ENCODE measurements at places on chromosomes 2 and 18. TPM values are rescaled to one million over a fixed set of nuclear protein-coding genes. Genes with fewer than 3 reads are reported as not detected.

GPR39 gene
- 1.0 TPM for total RNA-seq

ABCG8 gene
- 0.31 TPM for total RNA-seq

RNU2-63P gene
- not detected for total RNA-seq

CHRND gene
- not detected for total RNA-seq

KLF7 gene
- total RNA-seq: 11.1 TPM

UGT1A8 gene
- total RNA-seq: not detected

SLC30A3 gene
- total RNA-seq: 8.3 TPM

CKAP2L gene
- total RNA-seq: 15.1 TPM

GRCh38 chr2:134988994-134989605 lies 58.1 kb downstream of the MAP3K19 start:
- H3K27ac ChIP-seq: no peak overlapping the region
- no peak overlapping the region for H3K4me3 ChIP-seq
- H3K36me3 ChIP-seq: no peaks in the 10 kb centered on the region
- no peaks in the 10 kb centered on the region for H3K27me3 ChIP-seq

- DNase-seq: no peak
- H3K27me3 ChIP-seq: no peaks in the 10 kb centered on the region
- peaks cover 1% of the 10 kb centered on the region for H3K4me1 ChIP-seq
- no peak overlapping the region for H3K4me3 ChIP-seq
- H3K36me3 ChIP-seq: no peaks in the 10 kb centered on the region
Measured at GRCh38 chr2:8860239-8860638, 22.8 kb upstream of the KIDINS220 start.

- no peak overlapping the region for H3K4me3 ChIP-seq
- H3K36me3 ChIP-seq: no peaks in the 10 kb centered on the region
- DNase-seq: no peak
- H3K4me1 ChIP-seq: no peaks in the 10 kb centered on the region
- no peaks in the 10 kb centered on the region for H3K27me3 ChIP-seq
Measured at GRCh38 chr18:23049698-23050373, 85.4 kb upstream of the CABLES1 start.

- DNase-seq: no peak
- no peaks in the 10 kb centered on the region for H3K27me3 ChIP-seq
- no peaks in the 10 kb centered on the region for H3K36me3 ChIP-seq
- peaks cover 4% of the 10 kb centered on the region for H3K4me1 ChIP-seq
Measured at GRCh38 chr2:223099561-223099960, 47.6 kb downstream of the KCNE4 start.

DNA sequence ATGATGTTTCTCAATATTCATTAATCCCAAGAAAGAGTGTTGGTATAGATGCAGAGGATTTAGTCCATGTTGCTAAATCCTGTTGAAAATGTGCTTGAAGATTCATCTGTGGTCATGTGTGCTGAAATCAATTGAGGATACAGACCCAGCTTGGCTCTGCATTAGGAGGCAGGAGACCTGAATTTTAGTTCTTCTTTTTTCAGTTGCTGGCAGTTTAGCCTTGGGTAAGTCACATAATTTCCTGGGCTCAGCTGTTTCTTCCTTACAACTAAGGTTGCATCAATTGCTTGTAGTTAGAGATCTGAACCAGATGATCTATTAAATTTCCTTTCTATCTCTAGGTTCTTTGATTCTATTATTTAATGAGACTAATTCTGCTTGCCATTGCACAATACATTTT lies 54.4 kb downstream of the SETBP1 start:
- H3K27ac ChIP-seq: no peak overlapping the region
- no peaks in the 10 kb centered on the region for H3K36me3 ChIP-seq
- DNase-seq: no peak

DNA sequence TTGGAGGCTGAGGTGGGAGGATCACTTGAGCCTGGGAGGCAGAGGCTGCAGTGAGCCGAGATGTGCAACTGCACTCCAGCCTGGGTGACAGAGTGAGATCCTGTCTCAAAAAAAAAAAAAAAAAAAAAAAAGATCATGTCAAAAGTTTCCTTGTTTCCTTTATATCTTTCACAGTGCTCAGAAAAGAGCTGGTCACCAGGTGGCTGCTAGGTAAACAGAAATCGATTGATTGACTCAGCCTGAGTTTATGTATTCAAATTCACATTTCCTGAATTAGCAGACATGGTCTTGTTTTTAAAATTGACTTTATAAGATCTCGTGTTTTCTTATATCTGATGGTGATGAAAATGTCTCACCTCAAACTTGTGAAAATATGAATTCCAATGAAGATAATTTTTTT lies 261.8 kb upstream of the FANCL start:
- no peaks in the 10 kb centered on the region for H3K36me3 ChIP-seq
- H3K4me3 ChIP-seq: no peak overlapping the region
- H3K27ac ChIP-seq: no peak overlapping the region

DNA sequence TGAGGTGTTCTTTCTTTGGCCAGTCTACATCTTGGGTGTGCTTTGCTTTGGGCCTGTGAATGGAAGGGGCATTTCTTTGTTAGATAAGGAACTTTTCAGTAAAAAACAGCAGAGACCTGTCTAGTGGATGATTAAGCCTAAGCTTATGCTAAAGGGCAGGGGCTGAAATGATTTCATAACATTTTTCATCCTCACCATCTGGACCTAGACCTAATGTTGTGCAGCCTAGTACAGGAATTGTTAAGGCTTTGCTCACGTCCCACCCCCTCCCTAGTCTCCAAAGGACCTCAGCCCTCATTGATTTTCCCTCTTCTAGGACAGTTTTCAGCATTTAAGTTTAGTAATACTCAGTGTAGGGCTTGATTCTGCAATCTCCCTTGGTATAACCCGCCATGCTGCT lies 111.8 kb downstream of the PRKCE start:
- H3K4me3 ChIP-seq: no peak overlapping the region
- DNase-seq: no peak
- H3K27ac ChIP-seq: no peak overlapping the region
- H3K4me1 ChIP-seq: peaks cover 4% of the 10 kb centered on the region

- no peak for DNase-seq
- H3K4me3 ChIP-seq: no peak overlapping the region
- H3K4me1 ChIP-seq: no peaks in the 10 kb centered on the region
- H3K36me3 ChIP-seq: no peaks in the 10 kb centered on the region
- no peaks in the 10 kb centered on the region for H3K27me3 ChIP-seq
Measured at GRCh38 chr2:98759338-98759737, 28.4 kb upstream of the MGAT4A start.

DNA sequence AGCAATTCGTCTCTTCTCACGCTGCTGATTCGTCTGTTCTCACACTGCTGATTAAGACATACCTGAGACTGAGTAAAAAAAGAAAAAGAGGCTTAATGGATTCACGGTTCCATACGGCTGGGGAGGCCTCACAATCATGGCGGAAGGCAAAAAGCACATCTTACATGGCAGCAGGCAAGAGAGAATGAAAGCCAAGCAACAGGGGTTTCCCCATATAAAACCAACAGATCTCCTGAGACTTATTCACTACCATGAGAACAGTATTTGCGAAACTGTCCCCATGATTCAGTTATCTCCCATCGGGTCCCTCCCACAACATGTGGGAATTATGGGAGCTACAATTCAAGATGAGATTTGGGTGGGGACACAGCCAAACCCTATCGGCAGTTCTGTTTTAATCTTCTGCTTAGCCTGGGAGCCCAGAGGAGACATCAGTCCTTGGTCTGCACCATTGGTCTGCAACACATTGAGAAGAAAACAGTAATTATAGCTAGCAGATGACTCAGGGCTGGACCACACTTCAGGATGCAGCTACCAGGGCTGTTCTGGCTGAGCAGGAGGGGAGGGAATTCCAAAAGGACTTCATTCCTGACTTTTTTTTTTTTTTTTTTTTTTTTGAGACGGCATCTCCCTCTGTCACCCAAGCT lies 69.4 kb downstream of the CABLES1 start:
- H3K4me3 ChIP-seq: no peak overlapping the region
- no peak for DNase-seq
- H3K27ac ChIP-seq: no peak overlapping the region
- H3K27me3 ChIP-seq: no peaks in the 10 kb centered on the region
- H3K36me3 ChIP-seq: peaks cover 4% of the 10 kb centered on the region
- no peaks in the 10 kb centered on the region for H3K4me1 ChIP-seq

GRCh38 chr18:62324917-62325805 lies at the start of gene TNFRSF11A:
Gene TNFRSF11A (plus strand): TSS chr18:62325310. CDS start chr18:62325353, 43 bp downstream.
- peak within 1 kb of the TSS; percentile 87 for H3K4me3 ChIP-seq
- H3K27ac ChIP-seq: 0 out of 2 replicates have a peak within 1 kb of the TSS, but pooled peaks have one; percentile 21
- peak; percentile 81 for DNase-seq
- peaks cover 40% of the 10 kb centered on the region for H3K4me1 ChIP-seq

DNA sequence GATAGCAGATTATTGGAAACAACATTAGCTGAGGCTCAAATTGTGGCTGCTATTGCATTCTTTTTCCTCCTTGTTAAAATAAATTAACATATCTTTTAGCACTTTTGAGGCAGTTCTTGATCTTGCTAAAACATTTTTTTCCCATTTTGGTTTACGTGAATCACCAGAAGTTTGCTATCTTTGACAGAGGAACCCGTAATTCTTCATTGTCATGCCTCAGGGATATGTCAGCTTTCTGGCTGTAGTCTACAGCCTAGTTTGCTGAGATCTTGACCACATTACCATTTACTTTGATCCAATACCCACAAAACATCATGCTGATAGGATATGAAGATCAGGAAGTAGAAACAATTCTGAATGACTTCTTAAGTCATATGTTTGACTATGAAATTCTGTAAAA lies 25.1 kb upstream of the FANCL start:
- H3K36me3 ChIP-seq: no peaks in the 10 kb centered on the region
- no peak for DNase-seq
- no peaks in the 10 kb centered on the region for H3K27me3 ChIP-seq
- H3K4me1 ChIP-seq: peaks cover 5% of the 10 kb centered on the region
- no peak overlapping the region for H3K4me3 ChIP-seq
- H3K27ac ChIP-seq: no peak overlapping the region

DNA sequence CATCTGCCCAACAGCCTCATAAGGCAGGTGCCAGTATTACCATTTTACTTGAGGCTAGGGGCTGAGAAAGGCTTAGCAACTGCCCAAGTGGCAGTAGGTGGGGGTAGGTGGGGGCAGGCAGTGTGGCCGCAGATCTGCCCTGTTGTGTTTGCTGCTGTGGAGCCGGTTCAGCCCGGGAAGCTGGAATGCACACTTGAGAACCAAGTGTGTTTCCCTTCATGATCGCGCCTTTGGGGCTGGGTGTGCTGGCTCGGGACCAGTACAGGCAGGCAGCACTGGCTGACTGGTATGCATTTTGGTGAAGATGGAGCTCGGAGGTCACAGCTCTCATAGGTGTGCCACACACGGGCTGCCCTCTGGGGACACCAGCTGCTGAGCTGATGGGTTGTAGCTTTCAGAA lies 85.1 kb downstream of the CABLES1 start:
- no peak overlapping the region for H3K4me3 ChIP-seq
- H3K4me1 ChIP-seq: no peaks in the 10 kb centered on the region
- no peak overlapping the region for H3K27ac ChIP-seq
- DNase-seq: no peak
- no peaks in the 10 kb centered on the region for H3K36me3 ChIP-seq

- no peak for DNase-seq
- no peaks in the 10 kb centered on the region for H3K27me3 ChIP-seq
- no peaks in the 10 kb centered on the region for H3K4me1 ChIP-seq
- no peak overlapping the region for H3K4me3 ChIP-seq
- H3K27ac ChIP-seq: no peak overlapping the region
Measured at GRCh38 chr2:127275356-127275755, 18.6 kb downstream of the ERCC3 start.

GRCh38 chr18:26960911-26961310 lies 95.4 kb upstream of the AQP4 start:
- H3K4me1 ChIP-seq: peaks cover 18% of the 10 kb centered on the region
- H3K4me3 ChIP-seq: no peak overlapping the region
- no peak for DNase-seq
- no peaks in the 10 kb centered on the region for H3K27me3 ChIP-seq
- no peaks in the 10 kb centered on the region for H3K36me3 ChIP-seq

GRCh38 chr18:34467058-34467457 lies 242.3 kb upstream of the NOL4 start:
- no peak for DNase-seq
- no peaks in the 10 kb centered on the region for H3K36me3 ChIP-seq
- H3K4me3 ChIP-seq: no peak overlapping the region
